ENCODE measurements at places on chromosomes 5 and 9.
A peak's percentile ranks its signal among the peaks of the same experiment; 100 is the strongest.

DNA sequence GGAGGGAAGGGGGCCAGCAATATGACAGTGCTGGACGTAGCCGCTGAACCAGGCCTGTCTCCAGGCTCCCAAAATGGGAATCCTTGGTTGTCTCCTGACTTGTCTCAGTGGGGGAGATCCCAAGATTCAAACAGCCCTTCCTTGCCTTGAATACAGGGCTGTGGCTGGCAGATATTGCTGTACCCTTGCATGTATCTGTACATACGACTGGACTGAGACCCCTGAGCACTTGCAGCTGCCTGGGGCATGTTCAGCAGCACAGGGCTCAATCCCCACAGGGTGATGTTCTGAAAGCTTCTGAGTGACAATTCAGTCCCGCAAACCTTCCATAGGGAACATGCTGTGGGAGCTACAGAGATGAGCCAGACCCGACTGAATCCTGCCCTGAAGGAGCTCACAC is 13.3 kb downstream of the OR13J1 start:
- peak; percentile 4 for DNase-seq

DNA sequence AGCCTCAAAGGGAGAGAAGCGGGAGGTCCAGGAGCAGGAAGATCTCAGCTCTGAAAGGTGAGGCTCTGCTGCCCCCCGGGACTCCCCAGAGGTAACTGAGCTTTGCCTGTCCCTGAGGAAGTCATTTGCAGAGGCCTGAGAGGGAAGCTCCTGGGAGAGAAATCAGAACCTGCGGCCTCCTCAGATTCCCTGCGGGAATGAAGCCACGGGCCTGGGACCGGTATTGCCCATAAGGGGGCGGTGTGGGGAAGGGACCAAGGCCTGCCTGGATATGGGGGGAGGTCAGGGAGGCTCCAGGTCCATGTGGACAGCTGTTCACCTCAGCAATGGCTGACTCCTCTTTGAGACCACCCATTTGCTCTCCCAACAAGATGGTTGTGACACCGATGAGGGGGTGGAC is 1.3 kb downstream of the SPATA31E1 start:
- DNase-seq: no peak

- DNase-seq: no peak
Observed at GRCh38 chr9:93406371-93406770, 45.1 kb upstream of the FAM120A start.

DNA sequence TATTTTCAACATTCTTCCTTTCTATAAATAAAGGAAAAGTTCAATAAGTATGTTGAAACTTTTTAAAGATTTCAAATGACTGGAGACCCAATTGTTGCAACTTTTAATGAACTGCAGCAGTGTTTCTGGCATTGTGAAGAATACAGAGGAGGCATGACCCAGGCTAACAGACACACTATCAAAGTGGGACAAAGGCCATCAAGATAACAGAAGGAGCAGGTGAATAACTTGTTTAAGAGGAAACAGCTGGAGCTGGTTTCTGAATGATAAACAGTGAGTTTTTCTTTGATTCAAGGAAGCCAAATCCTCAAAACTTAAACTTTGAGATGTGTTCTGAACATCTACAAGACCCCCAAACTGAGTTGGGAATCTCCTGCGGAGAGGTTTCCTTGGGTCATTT is 734.6 kb downstream of the TLR4 start:
- no peak for DNase-seq

DNA sequence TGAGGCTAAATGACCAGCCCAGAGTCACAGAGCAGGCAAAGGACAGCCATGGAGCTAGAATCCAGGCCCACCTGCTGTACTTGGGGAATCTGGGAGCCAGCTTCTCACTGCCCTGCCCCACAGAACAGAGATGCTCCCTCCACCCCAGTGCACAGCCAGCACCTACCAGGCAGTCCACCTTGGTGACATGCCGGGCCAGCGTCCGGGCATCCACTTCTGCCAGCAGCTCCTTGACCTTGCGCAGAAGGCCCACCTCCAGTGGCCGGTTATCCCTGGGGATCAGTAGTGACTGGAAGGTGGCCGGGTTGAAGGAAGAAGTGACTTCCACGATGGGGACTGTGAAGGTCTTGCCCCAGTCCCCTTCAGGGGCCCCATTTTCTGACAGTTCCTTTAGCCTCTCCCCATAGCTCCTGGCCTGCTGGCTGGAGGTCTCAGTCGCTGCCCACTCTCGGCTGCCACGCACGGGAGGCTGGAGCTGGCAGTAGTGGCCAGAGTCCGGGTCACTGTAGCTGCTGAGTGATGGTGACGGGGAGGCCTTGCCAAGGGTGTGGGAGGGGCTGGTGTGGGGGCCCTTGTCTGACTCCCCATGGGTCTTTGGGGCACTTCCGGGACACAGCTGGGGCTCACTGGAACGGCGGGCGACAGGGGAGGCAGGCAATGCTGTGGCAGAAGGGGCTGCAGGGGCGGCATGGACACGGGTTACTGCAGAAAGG is 9.5 kb upstream of the TOR2A start:
- no peak for DNase-seq

DNA sequence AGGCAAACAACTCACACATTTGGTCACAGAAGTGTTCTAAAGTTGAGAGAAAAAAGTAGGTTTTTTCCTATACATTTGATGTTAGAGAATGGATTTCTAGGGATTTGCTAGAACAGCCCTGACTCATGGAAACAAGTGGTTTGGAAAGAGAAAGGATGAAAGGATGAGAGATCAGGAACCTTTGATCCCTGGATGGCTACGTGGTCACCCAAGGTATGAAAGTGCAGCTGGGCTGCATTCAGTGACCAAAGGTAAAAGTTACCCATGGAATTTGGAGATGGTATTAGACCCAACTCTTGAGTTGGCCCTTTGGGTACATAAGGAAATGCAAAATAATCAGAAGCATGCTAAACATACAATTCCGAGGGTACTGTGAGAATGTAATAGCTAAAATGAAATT is 61.3 kb upstream of the SPIN1 start:
- DNase-seq: no peak

- no peak for DNase-seq
Observed at GRCh38 chr5:67205981-67206380, 9.4 kb upstream of the CD180 start.

DNA sequence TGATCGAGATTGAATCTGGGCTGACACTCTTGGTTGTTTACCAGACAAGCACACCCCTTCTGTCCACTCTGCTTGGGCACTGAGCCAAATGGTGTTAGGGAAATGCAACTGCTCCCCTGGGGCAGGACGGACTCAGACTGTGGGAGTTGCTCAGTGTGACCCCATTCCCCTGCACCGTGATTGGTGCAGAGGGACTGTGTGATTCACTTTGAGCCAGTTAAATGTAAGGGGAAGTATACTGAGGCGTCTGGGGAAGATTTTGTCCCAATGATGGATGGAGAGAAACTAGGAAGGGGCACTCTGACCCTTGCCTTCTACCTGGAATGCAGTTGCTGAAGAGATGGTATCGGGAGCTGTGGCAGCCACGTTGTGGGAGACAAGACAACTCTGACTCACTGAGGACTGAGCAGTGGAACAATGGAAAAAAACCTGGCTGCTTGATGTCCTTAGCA is 196.0 kb upstream of the ANKRD55 start:
- DNase-seq: no peak

DNA sequence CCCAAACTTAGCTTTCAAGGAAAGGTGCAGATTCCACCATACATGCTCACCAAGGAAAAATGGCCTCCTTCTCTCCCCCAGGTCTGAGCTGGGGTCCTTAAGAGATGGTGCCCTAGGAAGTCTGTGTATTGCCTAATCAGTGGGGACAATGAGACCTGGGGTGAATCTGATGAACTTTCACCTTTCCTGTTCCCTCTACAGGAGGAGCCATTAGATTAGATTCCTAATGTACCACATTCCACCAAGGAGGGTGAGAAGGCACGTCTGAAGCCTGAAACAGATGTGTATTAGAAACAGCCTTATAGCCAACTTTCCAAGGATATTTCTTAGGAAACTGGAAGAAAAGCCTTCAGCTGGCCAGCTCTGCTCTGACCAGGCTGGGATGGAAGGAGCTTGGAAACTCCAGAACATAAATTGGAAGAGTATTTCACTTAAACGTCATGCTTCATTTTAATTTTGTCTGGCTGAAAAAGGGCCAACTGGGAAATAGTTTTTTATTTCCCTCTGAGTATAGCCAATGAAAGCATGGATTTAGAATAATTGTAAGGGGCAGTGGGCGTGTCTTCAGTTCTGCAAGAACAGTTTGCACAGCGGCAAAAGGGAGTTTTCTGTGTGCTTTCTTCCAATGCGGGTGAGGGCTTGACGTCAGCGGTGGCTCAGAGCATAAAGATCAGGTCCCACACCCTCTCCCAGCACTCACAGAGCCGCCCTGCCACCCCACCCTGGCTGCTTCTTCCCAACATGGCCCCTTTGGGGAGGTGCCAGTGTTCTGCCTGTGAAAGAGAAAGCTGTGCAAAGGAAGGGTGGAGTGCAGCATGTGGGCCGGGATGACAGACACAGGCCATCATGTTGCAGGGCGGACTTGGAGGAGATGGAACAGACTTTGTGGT is 210.9 kb downstream of the ESM1 start:
- DNase-seq: peak; percentile 94

DNA sequence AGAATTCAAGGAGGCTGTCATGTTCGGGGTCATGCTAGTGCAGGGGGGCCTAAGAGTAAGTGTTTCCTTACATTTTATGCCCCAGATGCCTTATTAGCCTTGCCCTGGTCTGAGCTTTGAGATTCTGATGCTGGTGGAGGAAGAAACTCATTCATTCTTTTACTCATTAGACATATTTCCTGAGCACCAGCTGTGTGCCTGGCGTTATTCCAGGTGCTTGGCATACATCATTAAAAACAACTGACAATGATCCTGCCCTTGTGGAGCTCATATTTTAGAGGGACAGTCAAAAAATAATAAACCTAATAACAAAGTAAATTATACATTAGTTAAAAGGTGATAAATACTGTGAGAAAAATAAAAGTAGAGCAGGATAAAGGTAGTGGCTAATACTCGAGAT is 138.9 kb upstream of the SGCD start:
- peak; percentile 20 for DNase-seq

- DNase-seq: no peak
Observed at GRCh38 chr5:120436996-120437395, 27.1 kb upstream of the PRR16 start.

DNA sequence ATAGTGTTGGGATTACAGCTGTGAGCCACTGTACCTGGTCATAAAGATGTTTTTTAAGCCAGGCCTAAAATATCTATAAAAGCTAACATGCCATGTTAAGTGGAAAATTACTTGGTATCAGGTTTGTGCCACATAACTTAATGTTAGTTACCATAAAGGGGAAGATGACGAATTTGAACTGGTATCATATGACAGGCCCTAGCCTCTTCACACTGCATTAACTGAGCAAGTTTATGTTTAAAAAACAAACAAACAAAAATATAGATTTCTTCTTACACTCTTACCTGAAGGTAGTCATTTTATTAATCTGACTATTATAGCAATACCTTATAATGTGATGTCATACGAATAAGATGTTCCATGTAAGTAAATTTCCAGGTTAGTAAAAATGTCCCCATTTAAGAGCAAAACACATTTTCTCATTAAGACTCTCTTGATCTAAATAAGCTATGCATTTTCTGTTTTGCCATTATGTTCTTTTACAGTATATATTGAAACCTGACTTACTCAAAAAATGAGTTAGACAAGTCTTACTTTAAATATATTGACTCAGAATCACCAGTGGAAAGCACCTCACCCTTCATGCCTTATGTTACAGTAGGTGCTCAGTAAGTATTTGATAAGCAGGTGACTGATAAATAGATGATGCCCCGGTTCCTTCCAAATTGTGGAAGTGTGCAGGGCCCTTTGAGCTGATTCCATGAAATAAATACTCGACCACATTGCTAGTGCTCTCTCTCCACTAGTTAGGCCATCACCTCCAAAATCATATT is 125.4 kb downstream of the CDC42SE2 start:
- DNase-seq: no peak

DNA sequence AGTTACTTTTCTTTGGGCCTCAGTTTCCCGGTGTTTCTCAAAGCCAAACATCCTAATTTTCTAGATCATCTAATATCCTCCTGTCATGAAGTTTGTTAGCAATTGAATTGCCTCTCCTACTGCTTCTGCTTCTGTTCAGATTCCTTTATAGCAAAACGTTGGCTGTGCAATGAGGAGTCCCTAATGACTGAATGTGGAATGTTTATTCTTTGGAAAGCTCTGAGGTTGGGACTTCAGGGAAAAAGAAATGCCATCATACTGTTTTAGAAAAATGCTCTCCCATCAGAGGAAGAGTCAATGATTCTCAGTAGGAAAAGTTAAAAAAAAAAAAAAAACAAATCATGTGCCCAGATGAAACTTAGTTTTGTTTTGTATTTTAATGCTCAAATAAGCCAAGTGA is 268.7 kb upstream of the PAPPA start:
- DNase-seq: no peak

DNA sequence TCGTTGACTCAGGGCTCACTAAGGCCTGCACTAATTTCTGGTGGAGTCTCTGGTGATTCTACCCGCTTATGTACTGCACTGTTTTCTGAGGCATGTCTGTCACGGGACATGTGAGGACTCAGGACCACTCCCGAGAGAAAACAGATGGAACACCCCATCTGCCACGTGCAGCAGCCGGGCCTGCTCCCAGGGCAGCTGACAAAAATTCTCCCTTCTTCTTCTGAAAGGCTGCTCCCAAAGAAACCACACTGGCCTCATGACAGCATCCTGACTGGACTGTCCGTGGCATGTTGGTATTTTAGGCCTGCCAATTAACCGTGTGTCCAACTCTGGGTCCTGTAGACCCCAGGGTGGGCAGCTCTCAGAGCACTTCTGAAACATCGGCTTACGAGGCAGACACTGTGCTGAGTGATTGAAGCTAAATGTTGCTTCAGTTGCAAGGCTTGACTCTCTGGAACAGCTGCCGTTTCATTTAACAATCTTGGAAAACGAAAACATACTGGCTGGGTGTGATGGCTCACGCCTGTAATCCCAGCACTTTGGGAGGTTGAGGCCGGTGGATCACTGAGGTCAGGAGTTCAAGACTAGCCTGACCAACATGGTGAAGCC is 39.0 kb downstream of the FAM240B start:
- peak; percentile 55 for DNase-seq

- no peak for DNase-seq
Observed at GRCh38 chr5:133698259-133698554, 85.9 kb upstream of the FSTL4 start.

DNA sequence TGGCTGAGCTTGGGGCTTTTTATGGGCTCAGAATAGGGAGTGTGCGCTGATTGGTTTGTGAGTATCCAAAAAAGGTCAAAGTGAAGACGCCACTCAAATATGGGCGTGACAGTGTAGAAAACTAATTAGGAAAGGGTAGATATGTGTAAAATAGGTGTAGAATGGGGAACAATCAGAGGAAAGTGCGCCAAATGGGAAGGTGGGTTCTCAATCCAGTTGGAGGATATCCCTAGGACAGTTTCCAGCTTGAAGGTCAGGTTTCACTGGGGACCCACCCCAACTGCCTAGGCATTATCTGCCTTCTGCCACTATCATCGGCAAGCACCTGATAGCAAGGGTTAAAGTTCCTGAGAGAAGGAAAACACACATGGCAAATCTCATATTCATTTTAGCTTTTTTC is 9.3 kb upstream of the MOCS2 start:
- DNase-seq: no peak

GRCh38 chr5:150394131-150394530 is 18.6 kb downstream of the CD74 start:
- no peak for DNase-seq

- DNase-seq: no peak
Observed at GRCh38 chr5:140875085-140876065, at the start of gene PCDHA12. Gene PCDHA12 (plus strand): TSS chr5:140875308. CDS start chr5:140875473, 165 bp downstream.

- no peak for DNase-seq
Observed at GRCh38 chr5:177314376-177315342, 3.0 kb upstream of the MXD3 start.

Measured in femur (tissue), 1 donor.